GM04504 (cell line): ENCODE measurements at places on chromosomes 12 and 14.

GRCh38 chr12:121295116-121295745, 1.3 kb downstream of the CAMKK2 start:
- DNase-seq = no peak

- no peak for DNase-seq
Observed at GRCh38 chr12:7948589-7949260, 12.7 kb upstream of the SLC2A3 start.

DNA sequence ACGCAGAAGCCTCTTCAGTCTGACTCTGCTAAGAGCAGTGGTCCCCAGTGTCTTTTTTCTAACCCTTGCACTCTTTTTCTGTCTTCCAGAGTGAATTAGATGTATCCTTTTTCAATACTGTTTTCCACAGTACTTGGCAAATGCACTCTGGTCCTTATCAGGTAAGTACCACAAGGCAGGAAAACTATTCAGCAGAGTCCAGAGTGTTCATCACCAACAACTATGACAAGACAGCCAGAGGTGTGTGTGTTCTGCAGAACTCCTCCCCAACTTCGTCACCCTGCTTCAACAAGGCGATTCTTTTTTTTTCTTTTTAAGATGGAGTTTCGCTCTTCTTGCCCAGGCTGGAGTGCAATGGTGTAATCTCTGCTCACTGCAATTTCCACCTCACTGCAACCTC, 54.3 kb upstream of the STRN3 start:
- DNase-seq = no peak

GRCh38 chr14:24379907-24380730, 12.1 kb downstream of the NFATC4 start:
- no peak for DNase-seq

DNA sequence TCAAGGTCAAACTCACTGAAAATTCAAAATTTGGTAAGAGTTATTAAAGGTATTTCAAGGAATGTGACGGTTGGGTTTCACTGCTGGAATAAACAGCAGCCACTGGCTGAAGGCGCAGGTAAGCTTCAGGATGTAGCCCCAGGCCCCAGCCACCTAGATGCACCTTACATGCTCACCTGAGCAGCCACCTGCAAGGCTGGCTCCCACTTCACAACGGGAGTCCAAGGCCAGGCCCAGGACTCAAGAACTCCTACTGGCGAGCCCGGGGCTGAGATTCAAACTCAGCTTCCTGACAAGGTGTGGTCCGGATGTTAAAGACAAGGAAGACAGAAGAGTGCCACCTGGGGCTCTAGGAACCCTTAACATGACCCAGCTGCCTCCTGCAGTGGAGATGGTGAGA, 78.4 kb downstream of the ITPK1 start:
- DNase-seq = no peak

GRCh38 chr12:128968668-128969067, 115.4 kb downstream of the GLT1D1 start:
- DNase-seq = no peak

GRCh38 chr12:124868252-124869058, 4.8 kb upstream of the SCARB1 start:
- DNase-seq = no peak

DNA sequence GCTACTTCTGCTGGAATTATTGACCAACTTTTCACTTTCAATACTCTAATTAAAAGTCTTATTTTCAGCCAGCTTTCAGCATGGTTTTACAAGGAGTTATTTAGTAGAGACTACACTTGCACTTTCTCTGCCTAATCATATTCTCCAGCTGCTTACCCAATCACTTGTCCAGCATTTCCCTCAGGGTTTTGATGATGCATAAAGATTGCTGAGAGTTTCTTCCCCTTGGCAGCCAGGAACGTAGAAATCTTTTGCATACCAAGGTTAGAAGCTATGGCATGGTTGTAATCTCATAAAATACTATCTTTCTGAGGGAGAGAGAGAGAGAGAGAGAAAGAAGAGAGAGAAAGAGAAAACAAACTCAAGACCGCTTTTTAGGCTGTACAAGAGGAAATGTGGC, 10.8 kb downstream of the OR4Q3 start:
- no peak for DNase-seq

DNA sequence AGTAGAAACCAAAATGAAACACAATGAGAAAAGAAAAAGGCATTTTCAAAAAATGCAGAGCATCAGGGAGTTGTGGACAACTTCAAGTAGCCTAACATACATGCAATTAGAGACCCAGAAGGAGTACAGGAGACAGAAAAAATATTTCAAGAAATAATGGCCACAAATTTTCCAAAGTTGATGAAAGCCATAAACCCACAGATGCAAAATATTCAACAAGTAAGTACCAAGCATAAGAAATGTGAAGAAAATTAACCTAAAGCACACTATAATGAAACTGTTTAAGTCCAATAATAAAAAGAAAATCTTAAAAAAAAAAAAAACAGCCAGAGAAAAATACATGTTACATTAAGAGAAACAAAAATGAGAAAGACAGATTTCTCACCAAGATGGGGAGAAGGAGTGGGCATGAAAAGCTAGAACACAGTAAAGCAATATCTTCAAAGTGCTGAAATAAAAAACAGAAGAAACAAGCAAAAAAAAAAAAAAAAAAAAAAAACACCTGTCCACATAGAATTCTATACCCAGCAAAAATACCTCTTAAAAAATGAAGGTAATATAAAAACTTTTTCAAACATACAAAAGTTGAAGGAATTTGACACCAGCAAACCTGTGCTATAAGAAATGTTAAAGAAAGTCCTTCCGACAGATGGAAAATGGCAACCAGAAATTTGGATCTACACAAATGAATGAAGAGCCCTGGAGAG, 77.1 kb downstream of the PRKAB1 start:
- no peak for DNase-seq
